ENCODE measurements at places on chromosomes 7 and 10.

DNA sequence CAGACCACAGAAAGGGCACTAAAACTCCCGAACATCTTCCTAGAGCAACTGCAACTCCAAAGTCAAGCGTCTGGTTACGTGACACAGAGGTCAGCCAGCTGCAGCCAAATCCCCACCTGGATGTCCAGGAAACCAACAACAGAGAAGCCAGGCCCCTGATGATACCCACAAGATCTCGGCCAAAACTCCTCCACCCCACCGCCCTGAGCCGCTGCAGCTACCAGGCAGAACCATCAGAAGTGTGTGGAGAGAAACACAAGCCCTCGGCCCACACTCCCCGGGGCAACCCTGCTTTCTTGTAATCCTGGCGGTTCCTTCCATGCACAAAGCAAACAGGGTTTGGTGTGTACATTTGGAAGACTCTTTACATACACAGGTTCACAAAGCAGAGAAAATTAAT lies 8.7 kb downstream of the CHST15 start:
- no peak for DNase-seq

DNA sequence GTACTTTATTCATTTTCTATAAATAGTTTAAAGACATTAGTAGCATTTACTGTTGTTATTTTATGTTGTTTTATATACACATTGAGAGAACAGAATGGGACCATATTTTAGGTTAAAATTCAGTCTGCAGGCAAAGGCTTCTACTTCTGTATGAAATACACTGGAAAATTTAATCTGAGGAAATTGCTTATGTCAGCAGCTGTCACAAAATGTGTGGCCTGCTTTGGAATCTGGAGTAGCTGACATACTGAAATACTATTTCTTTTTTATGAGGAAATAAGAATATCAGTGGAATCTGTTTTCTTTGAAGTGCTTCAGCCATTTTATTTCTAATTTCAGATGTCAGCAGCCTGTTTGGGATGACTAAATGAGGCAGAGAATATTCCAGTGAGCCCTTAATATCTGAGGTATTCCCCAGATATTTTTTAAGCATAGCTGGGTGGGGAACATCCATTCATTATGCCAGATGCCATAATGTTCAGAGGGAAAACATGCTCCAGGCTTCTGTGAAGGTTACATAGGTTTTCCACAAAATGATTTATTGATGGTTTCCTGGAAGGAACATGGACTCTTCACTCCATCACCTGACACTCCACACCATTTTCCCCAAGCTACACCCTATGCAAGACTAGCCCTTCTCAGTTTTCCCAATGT lies 267.1 kb downstream of the ARL4A start:
- DNase-seq: no peak

DNA sequence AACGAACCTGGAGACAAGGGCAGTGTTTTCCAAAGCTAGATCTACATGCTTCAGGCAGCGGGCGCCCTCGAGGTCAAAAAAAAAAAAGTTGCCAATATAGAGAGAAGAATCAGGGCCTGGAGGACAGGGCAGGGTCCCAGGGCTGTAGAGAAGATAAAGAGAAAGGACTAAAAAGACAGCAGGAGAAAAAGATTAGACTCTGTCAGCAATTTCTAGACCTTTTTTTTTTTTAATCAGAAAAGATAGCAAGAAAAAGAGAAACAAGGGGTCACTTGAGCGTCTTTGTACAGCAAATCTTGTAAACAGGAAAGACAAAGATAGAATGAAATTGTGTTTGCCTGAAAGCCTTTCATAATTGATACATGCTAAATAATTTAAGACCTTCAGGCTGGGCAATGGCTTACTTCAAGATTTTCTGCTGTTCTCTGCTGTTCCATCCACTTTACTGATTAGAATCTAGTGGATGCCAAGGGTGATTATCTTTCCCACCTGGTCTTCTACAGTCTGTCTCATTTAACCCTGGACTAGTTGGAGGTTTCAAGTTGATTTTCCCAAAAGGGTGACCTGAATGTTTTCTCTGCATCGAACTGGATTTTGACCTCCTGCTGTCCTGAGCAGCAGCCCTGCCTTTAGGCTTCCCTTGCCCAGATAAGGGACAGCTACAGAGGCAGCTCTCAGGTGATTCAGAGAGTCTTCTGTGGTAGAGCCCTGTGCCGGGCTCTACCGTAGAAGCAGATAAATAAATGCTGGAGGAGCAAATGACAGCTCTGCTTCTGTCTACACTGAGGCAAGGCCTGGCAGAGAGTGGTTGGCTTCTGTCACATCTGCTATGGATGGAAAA lies 5.1 kb downstream of the LMOD2 start:
- no peak for DNase-seq

DNA sequence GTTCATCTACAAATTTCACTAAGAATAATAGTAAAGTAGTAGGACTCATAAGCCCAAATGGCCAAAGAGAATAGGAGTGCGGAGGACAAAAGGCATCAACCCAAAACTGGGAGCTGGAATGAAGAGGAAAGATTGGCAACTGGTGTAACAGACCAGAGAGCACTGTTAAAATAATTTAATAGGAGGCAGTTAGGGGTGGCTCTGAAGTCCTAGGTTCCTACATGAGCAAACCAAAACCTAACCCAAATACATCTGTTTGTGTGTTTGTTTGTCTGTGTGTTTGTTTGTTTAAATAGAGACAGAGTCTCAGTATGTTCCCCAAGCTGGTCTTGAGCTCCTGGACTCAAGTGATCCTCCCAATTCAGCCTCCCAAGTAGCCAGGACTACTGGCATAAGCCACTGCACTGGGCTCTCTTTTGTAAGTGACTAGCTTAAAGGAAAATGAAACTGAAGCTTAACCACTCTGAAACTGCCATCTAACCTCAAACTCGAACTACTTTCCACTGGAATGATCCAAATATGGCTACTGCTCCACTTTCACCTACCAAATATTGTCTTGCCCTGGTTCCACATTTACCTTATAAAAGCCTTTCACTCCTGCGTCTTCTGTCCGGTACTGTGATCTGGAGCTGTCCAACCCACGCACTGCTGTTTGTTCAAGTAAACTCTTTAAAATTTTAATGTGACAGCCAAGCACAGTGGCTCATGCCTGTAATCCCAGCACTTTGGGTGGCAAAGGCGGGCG lies 94.9 kb downstream of the AKR1D1 start:
- DNase-seq: no peak

GRCh38 chr10:42428534-42428933 lies 209.8 kb downstream of the ZNF33B start:
- DNase-seq: no peak

DNA sequence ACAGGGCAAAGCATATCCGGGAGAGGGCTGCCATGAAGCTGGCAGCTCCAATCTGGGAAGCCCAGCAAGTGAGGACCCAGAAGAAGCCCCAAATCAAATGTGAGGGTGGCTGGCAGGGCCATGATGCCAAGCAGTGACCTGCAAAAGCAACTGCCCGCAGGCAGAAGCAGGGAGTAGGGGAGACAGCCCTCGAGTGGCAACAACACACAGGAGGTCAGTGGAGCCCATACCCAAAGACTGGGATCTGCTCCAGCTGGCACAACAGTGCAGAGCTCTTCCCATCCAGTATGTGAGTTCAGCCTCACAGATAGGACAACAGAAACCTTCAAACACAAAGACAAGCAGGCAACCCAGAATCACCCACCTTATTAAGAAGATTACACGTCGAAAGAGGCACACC lies 45.0 kb downstream of the GRID1 start:
- no peak for DNase-seq

GRCh38 chr7:32094516-32094915 lies 24.3 kb upstream of the PDE1C start:
- DNase-seq: no peak

- DNase-seq: no peak
Measured at GRCh38 chr10:70267161-70267933, 16.5 kb downstream of the NPFFR1 start.

DNA sequence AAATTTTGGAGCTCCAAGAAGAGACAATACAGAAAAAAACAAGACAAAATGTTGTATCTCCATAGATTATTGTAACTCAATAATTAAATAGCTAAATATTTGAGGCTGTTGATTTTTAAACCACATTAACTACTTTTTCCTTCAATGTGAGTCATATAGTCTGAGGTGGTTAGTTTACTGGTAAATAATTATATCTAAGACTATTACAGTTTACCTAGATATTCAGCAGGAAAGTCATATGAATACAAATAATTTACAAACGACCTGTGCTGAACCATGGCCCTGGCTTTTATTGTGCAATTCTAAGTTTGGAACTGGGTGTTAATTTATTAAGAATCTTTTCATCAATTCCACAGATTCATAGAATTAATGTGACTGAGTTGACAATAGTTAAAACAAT lies 22.2 kb downstream of the CREB5 start:
- DNase-seq: no peak

DNA sequence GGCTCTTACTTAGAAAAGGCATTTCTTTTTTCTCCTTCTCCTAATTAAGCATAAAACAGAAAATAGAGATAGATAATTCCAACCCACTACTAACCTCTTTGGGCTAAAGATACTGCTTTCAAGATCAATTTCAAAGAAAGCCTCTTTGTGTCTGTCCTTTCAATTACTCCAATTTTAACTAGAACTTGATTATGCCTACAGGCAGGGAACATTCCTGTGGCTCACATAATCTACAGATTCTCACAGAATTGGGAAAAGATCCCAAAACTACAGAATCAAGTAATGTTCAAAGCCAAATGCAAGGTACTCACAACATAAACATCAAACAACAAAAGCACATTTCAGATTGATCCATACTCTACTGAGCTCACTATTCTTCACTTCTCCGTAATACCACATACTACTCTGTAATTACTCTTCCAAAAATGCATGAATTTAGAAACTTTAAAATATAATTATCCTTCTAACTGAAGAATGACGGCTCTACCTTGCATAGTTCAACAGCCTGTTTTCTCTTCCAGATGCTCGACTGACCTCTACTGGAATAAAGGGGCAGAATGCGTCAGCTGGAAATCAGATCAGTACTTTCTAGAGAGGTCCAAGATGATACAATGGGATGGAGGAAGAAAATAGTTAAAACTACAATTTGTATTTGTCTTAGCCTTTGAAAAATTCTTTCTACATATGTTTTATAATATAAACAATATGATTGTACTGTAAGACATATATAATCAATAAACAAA lies 3.9 kb downstream of the MTERF1 start:
- DNase-seq: no peak
